T-helper 17 cell (primary cell): ENCODE measurements at places on chromosomes 1 and 21. TPM values are rescaled to one million over a fixed set of nuclear protein-coding genes. Genes with fewer than 3 reads are reported as not detected.

Gene GPR89B
- 15.4 TPM for total RNA-seq

Gene GBP4
- total RNA-seq = 35.9 TPM

DNA sequence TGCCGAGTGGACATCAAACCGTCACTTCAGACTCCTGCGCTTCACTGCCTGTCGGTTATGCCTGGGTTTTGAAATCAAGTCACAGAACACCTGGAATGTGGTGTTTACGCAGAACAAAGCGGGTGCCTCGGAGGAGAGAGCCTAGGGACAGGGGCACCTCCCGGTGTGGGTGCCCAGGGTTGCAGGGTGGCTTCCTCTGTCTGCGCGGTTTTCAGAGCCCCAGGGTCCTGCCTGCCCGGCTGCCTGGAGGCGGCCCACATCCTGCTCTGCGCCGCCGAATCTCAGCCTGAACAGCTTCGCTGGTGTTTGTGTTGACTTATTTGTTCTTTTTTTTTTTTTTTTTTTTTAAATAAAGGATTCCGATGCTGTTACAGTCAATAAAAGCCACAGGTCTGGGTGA, 113.5 kb upstream of the COL6A1 start:
- no peak overlapping the region for H3K27ac ChIP-seq
- H3K27me3 ChIP-seq = peaks cover 17% of the 10 kb centered on the region
- DNase-seq = no peak
- H3K36me3 ChIP-seq = no peaks in the 10 kb centered on the region
- no peaks in the 10 kb centered on the region for H3K4me1 ChIP-seq

GRCh38 chr1:76465030-76465429, 390.5 kb downstream of the ST6GALNAC3 start:
- no peak for DNase-seq
- no peak overlapping the region for H3K27ac ChIP-seq
